Stimulated activated CD4-positive, alpha-beta T cell treated with anti-CD3 and anti-CD28 coated beads, Interleukin-15, amount 100 ng/mL, for 1 hour (primary cell): ENCODE measurements at places on chromosomes 2 and 18.

GRCh38 chr2:53998834-53999233 lies 28.0 kb upstream of the PSME4 start:
- no peak for DNase-seq

DNA sequence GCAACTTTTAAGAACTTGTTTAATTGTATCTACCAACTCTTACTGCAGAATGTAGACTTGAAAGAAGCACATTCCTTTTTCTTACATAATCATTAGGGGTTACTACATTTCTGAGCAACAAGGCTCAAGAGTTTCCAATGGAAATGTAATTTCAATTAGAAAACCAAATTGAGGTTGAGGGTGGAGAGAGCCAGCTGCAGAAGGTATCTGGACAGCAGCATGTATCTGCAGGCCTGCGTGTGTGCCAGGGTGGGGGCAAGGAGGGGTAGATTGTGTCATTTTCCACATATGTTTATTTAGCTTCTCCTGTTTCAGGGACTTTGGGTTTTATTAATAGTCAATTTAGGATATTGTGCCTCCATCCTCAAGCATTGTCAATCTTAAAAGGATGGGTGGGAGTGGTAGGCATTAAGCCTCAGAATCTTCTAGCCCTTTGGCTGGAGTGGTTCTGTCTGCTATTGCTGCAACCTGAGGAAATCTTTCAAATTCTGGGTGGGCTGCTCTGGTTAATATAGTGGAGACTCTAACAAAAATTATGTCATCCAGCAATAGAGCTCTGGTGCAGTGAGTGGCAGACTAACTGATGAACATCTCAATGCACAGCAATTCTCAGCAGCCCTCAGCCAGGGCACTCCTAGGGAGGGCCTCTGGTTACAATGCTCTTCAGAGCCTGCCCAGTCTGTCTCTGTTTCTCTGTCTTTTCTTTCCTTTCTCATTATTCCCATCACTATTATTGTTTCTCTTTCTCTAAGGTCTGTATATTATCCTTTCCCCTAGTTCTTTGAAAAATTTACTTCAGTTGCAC lies 151.4 kb downstream of the RPIA start:
- DNase-seq: no peak

DNA sequence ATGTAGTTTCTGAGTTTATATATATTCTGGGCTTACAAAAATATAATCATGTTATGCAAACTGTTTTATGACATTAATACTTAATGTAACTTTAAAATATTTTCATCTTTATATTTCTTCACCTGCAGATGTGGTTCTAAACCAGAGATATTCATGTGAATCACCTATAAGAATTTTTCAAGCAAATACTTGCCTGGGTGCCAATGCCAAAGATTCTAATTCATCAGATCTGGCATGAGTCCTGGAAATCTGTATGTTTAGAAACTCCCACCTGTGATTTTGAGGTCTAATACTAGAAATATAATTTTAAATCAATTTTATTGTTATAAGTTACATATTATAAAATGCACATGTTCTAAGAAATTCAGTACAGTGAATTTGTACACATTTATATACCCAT lies 19.9 kb upstream of the DNAH6 start:
- DNase-seq: no peak

DNA sequence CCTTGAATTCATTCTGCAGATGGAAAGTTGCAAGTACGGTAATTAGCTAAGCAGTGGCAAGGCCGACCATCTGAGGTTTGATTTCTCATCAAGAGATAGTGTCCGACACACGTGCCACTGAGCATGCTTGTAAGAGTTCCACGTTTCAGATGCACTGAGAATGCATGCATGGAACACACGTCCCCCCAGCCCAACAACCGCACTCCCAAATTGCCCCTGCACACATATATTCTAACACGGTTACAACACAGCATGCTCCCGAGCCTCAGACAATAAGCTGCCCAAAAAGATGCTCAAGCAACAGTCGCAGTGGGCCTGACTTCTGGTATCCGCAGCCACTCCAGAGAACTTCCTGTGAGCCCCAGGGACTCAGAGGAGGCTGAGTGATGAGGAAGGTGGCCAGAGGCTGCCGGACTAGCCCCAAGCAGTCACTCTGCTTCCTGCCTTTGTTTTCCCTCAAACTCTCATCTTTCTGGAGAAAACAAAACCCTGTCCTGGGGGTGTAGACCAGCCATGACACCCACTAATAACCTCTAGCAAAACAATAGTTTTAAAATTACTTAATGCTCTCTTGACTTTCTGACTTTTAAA lies 204.0 kb downstream of the TGIF1 start:
- DNase-seq: no peak

DNA sequence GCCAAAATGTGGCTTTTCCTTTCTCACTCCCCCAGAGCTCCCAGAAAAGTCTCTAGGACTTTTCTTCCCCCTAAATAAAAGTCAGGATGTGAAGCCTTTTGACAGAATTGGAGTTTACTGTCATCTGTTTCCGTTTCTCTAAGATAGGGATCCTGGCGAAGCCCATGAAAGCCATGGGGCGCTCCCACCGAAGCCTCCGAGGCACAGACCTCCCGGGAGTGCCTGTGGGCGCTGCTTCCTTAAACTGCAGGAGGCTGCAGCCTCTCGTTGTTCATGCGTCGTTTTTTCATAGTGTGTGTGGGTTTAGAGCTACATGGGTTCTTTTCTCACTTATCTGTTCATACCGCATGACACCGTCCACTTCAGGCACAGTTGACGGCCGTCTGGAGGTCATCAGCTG lies 56.8 kb downstream of the ASAP2 start:
- DNase-seq: no peak

GRCh38 chr18:11520536-11520935 lies 88.9 kb upstream of the SLC35G4 start:
- DNase-seq: no peak

- DNase-seq: no peak
Observed at GRCh38 chr2:67054728-67055127, 342.4 kb upstream of the ETAA1 start.

- DNase-seq: no peak
Observed at GRCh38 chr18:68397241-68398035, 317.5 kb downstream of the TMX3 start.

GRCh38 chr18:25896178-25896780 lies 194.1 kb downstream of the SS18 start:
- no peak for DNase-seq

- DNase-seq: no peak
Observed at GRCh38 chr2:38797250-38797676, 19.3 kb downstream of the GEMIN6 start.

DNA sequence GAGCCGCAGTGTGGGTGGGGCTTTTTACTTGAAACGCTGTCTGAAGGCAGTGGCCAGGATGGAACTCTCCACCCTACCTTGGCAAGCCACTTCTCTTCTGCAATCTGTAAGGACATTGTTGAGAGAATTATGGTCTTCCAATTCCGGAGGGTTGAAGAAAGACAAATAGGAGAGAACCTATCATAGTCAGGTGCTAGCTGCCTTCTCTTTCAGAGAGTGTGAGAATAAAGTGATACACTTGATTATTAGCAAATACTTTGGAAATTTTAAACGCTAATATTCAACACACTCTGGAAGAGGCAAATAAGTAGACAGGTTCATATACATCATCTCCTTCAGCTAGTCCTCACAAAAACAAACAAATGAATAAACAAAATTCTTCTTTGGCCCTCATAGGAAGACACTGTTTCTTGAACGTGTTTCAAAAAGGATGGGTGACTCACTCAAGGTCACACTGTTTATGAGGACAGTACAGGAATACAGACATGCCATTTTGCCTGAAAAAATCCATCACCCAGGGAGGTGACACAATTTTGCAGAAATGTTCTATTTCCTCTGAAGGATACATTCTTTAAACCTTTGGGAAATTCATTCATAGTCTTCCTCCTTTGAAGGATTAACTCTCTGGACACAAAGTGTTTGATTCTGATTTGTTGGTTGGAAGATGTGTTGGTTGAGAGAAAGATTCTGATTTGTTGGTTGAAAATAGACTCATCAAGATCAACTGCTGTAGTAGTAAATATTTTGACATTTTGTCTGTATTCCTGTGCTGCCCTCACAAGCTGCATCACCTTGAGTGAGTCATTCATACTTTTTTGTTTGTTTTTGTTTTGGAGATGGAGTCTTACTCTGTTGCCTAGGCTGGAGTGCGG lies 2.2 kb upstream of the IL1RN start:
- DNase-seq: no peak

DNA sequence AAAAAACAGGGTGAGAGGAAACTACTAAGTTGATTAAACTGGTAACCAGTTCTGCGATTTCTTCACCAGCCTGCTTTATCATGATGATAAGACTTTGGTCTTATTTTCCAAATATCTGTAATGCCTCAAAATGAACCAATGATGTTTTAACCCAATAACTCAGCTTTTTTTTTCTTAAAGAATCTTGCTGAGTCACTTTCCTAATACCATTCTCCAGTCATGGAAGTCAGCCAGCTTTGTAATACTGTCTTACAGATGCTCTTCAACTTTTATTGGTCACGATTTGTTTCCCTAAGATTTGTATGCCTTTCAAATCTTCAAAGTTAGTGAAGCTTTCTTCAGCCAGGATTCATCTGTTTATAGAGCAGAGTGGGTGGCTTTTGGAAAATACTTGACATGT lies 47.7 kb upstream of the SMIM21 start:
- DNase-seq: no peak

DNA sequence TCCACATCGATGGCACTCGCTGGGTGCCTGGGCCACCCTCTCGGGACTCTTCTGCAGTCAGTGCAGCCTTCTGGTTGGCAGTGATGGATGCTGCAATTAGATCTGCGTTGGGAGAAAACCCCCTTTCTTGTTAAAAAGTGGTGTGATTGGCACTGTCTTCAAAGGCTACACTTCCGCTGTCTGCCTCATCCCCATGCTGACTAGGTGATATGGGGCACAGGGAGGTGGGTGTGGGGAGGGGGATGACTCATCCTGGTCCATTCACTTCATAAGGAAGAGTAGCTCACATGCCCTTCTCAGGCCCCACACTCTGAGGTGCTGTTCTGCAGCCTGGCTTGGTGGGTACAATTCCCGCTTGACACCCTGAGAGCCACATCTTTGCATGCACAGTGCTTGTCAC lies 77.4 kb downstream of the THNSL2 start:
- DNase-seq: no peak

- no peak for DNase-seq
Observed at GRCh38 chr2:206105541-206105940, 19.6 kb upstream of the INO80D start.
